ENCODE measurements at places on chromosomes 6 and 20.

DNA sequence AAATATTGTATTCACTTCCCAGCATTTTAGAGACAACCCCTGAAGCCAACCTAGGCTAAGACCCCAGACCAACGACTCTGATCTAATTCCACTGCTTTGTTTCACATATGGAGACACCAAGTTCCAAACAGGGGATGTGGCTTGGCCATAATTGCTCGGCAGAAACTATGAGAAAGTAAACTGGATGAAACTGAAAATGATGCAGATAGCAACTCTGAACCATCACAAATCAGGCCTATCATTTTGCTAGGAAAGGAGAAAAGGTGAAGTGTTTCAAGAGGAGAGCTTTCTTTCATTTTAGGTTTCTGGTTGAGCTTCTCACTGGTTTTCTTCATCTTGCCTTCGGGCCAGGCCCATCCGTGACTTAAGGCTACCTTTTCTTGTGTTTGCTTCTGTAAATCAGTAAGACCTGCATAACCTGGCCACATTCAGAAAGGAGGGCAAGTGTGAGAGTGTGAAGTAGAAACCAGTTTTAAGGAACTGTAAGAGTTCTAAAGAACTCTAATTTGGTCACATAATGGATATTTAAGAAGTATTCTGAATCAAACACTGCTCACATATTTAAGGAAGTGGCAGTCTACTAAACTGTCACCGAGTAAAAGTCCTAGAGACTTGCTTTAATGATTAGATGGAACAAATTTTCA, 105.8 kb downstream of the BACH2 start:
- no peak for DNase-seq

- no peak for DNase-seq
Measured at GRCh38 chr6:37343248-37343647, 10.5 kb upstream of the RNF8 start.

DNA sequence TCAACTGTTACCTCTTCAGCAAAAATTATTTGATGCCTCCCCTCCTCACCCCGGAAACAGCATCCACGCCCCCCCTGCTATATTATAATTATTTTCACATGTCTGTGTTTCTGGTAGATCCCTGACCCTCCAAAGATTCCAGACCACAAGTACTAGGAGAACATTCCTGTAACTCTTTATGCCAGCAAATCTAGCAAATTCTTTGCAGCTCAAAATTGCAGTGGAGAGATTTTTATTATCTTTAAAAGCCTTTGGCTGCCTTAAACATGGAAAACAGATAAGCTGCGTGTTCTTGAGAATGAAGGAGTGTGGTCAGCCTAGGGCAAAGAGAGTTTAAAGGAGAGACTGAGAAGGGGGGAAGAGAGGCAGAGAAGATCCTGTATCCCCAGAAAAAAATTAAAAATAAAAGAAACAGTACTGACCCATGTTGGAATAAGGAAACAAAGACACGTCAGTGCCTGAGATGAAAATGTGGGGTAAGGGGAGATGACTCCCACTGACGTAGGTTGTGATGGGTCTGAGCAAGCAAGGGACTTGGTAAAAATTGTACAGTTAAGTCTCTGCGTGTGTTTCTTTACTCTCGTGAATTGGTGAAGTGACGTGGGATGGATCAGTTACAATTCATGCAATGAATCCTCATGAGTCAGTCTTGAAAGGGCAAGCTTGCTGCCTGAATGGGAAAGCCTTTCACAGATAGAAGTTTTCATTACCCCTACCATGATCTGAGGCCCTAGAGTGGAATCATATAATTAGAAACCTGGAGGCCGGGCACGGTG, 8.3 kb downstream of the ID4 start:
- DNase-seq, result no peak

DNA sequence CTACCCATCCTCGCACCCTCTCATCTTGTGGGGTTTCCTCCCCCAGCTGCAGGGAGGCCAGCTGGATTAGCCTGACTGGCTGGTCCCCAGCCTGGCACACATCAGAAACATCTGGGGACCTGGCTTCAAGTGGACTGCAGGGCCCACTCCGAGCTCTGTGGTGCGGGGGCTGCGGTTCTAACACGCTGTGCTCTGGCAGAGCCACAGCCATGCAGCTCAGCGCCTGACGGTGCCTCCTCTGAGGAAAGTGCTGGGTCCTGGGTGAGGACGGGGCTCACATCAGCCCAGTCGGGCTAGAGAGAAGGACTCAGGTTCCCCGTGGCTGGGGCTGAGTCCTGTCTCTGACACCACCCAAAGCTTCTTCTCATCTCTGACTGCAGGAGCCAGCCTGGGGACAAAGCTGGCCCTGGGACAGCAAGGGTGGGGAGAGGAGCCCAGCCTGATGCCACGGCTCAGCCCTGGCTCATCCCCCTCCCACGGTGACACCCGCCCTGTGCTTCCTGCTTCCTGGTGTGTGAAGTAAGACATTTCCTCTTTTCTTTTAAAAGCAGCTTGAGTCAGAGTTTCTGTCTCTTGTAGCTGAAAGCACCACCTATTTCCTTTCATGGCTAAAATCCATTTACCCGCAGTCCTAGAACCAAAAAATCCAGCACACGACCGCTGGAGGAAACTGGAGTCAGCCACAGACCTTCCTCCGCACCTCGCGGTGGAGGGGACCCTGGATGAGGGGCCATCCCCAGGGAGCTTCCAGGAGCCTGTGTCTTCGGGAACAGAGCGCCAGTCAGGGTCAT, 127.4 kb upstream of the AFDN start:
- peak; percentile 66 for DNase-seq

DNA sequence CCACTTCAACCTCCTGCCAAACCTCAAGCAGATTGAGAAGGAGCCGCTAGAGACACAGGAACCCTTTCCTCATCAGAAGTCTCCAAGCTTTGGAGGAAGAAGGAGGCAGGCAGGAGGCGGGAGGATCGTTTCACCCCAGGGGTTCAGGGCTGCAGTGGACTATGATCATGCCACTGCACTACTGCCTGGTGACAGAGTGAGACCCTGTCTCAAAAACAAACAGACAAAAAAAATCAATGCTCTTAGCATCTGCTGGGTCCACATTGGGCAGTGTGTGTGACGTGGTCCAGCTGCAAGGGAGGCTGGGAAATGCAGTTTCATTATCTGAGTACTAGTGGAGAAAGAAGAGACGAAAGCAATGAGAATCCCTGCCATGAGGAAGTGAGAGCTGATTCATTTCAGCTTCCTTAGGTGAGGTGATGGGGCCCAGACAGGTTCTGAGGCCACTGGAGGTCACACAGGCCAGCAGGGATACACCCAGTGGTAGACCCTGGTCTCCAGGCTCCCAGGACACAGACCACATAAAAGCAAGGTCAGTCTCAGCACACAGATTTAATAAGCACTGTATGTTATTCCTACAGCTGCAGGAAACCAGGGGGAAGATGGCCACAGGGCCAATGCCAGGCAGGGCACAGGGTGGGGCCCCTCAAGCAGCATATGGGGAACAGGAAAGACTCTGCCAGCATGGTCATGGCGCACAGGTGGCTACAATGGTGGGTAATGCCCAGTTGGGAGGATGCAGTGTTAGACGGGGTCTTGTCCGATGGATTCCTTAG, 4.3 kb downstream of the GFRA4 start:
- no peak for DNase-seq

GRCh38 chr6:109342506-109342905, 39.8 kb downstream of the CD164 start:
- DNase-seq, result no peak

DNA sequence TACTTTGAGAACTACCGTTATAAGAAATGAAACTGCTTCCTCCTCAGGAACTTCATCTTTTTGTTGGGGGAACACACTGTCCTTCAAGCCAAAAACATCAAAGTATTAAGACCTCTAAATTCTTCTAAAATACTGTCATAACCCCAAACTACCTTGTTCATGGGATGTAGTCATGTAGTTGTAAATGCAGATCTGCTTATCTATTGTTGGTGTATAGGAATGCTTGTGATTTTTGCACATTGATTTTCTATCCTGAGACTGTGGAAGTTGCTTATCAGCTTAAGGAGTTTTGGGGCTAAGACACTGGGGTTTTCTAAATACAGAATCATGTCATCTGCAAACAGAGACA, 282.9 kb upstream of the RUNX2 start:
- no peak for DNase-seq

DNA sequence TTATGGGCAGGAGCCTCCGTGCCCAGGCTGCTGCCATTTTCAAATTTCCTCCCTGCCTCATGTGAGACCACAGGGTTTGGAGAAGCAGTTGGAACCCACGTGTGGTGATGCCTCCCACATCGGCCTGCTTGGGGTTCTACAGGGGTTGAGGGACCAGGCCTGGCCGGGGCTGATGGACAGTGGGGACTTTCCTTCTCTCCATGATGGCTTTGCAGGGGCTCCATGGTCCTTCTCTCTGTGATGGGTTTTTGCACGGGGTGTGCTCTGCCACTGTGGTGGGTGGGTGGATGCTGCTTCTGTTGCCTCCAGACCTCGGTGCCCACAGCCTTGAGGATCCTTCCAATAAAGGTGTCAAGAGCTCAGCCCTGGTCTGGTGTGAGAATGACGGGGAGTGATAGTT, 54.4 kb downstream of the ADNP start:
- DNase-seq, result no peak

- DNase-seq, result no peak
Measured at GRCh38 chr20:58544891-58545290, 29.7 kb upstream of the APCDD1L start.

DNA sequence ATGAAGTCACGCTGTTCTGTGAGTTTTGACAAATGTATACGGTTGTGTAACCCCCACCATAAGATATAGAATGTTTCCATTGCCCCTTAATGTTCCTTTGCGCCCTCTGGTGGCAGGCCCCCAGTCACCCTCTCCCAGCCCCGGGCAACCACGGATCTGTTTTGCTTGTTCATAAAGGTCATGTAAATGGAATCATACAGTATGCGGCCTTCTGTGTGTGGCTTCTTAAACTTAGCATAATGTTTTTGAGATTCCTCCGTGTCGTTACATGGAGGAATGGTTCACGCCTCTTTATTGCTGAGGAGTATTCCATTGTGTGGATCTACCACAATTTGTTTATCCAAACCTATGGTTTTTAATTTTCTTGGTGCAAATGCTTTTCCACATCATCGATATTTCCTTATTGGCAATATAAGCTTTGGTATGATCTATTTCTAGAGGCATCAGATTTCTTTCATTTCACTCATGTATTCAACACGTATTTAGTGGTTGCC, 28.4 kb downstream of the LYRM2 start:
- DNase-seq, result peak; percentile 86

- no peak for DNase-seq
Measured at GRCh38 chr6:165159460-165159859, 149.9 kb downstream of the C6orf118 start.

DNA sequence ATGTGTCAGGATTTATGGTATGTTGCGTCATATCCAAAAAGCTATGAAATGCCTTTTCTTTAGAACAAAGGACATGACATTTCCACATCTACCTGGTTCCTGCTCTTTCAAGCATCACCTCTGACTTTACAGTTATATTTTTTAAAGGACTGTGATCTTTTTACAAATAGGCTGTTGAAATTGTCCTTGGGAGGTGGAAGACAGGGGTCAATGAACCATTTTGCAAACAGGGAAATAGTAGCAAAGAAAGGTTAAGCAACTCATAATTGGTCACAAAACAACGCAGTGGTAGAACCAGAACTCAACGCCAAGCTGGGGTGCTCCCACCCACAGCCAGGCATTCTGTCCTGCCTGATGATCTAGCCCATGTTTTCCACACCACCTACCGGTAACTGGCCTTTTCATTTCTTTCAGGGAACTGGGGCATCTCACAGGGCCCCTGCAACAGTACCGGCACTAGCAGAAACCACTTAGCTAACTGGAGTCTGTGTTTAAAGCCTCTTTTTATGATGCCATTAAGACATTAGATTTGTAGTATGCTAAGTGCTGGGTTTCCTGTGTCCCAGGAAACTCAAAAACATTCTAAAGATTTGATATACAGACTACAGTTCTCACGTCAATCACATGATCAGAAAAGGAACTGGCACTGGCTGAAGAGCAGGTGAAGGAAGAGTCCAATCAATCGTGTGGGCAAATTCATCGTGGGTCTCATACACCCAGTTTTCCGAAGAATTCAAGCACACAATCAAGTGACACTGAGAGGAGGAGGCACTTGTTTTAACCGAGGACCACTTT, 13.9 kb downstream of the ZNF217 start:
- peak; percentile 40 for DNase-seq

DNA sequence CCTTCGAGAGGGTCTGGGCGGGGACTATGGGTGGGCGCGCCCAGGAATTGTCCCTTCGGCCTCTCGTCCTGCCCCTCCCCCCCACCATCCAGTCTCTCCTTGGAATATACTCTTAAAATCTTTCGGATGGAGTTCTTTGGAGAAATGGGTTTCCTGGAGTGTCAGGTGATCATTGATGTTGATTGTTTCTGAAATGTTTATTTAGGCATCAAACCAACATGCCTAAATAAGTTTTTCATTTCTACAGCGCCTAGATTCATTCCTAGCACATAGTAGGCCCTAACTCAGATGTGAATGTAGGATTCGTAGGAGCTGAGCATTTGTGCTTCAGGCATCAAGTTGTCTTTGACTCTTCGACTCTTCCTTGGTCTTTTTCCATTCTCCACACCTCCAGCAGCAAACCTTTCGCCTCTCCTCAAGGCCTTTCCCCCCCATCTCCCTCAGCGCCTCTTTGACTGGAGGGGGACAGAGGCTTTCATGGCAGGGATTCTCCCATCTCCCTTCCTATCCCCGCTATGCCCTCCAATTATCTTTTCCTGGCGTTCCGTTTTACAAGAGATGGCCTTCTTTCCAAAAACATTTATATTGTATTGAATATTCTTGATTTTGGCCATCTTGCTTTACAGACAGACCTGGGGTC, 610 bp downstream of the CASP8AP2 start:
- no peak for DNase-seq

GRCh38 chr6:108222064-108222463, 38.8 kb downstream of the SNX3 start:
- no peak for DNase-seq

GRCh38 chr6:30465595-30466306, 23.6 kb upstream of the HLA-E start:
- DNase-seq, result no peak

GRCh38 chr6:32439602-32440214, at the start of gene HLA-DRA:
Gene HLA-DRA, plus strand, starts transcription at chr6:32439887. Its CDS starts 64 bp downstream, at chr6:32439951.
- DNase-seq, result no peak

GRCh38 chr6:13859871-13860555, 45.7 kb upstream of the MCUR1 start:
- no peak for DNase-seq

DNA sequence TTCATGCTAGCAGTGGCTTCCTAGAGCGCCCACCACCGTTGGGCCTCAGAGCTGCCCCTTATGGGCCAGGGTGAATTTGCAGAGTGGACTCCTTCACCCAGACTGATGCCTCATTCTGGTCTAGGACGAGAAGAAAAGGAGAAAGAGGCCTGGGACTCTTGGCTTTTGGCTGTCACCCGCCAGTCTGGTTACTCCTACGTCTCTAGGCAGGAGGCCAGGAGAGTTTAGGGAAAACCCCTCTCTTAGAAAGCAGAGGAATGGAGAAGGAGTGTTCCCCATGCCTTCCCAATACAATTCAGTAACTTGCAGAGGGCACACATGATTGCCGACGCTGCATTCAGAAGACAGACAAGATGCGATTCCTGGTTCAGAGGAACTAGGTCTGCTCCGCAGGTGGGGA, 70.1 kb downstream of the CDC5L start:
- DNase-seq, result no peak

GRCh38 chr6:131390322-131390721, 182.7 kb upstream of the ARG1 start:
- DNase-seq, result no peak
